AG09309 (cell line): ENCODE measurements at places on chromosomes 2 and 18.

DNA sequence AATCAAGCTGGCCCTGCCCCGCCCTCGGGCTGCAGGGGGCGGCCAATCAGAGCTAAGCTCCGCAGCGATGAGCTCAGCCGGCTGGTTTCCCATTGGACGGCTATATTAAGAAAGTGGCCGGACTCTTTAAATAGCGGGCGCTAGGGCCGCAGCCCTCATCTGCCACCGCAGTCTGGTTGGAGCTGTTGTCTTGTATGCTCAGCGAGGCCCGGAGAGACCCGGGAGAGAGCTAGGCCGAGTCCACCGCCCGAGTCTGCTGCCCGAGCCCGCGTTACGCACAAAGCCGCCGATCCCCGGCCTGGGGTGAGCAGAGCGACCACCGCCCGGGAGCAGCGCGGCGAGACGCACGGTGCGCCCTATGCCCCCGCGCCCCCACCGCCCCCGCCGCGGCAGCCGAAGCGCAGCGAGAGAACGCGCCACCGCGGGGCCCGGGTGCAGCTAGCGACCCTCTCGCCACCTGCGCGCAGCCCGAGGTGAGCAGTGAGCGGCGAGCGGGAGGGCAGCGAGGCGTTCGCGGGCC, at the start of gene RHOB:
TSS of gene RHOB (plus strand) at position 158 of the 520 bp plus-strand sequence. CDS start 392 bp downstream, outside the sequence.
- DNase-seq: peak; percentile 95

DNA sequence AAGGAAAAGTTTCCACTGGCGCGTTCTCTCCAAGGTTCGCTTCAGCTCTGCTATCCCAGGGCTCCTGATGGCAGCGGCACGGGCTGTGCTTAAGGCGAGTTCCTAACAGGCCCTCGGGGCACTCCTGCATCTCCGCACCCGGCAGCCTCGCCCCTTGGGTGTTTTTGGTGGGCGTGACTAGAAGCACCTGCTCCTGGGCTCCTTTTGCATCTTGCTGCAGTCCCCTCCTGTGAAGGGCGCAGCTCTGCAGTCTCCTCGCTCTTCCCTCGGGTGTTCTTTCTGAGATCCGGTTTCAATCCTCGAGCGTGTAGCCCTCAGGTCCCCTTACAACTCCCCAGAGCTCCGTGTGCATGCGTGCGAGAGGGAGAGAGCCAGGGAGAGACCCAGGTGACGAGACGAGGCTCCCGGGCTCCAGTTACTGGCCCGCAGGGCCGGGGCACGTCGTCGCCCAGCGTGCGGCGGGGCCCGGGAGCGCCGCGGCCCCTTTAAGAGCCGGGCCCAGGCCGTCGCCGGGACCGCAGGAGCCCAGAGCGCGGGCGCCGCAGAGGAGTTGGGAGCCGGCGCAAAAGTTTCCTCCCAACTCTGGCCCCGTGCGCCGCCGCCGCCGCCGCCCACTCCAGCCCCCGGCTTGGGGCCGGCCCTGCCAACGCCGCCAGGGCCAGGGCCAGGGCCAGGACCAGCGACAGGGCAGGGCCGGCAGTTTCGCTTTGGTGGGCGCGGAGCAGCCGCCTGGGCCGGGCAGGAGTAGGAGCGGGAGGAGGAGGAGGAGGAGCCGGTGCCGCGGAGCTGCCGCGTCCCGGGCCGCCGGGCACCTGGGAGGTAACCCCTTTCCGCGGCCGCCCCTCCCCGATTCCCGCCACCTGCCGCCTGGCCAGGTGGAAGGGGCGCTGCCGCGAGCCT, at the start of gene PARD3B:
TSS of gene PARD3B (plus strand) at position 515 of the 900 bp plus-strand sequence. CDS start 525 bp downstream, outside the sequence.
- no peak for DNase-seq

GRCh38 chr2:30422444-30423040, 24.5 kb upstream of the LCLAT1 start:
- DNase-seq: no peak

- DNase-seq: no peak
Observed at GRCh38 chr2:239049421-239050251, 201.8 kb downstream of the TWIST2 start.

GRCh38 chr2:236823963-236824362, 254.3 kb downstream of the ACKR3 start:
- no peak for DNase-seq

- peak; percentile 17 for DNase-seq
Observed at GRCh38 chr2:176001281-176001915, 669 bp downstream of the LNPK start.

GRCh38 chr2:238950551-238950950, 102.7 kb downstream of the TWIST2 start:
- no peak for DNase-seq

- DNase-seq: no peak
Observed at GRCh38 chr2:137050949-137051348, 285.6 kb downstream of the THSD7B start.
